ENCODE measurements at places on chromosomes 16 and 17.

- no peaks in the 10 kb centered on the region for H3K36me3 ChIP-seq
- H3K4me1 ChIP-seq = no peaks in the 10 kb centered on the region
- H3K4me3 ChIP-seq = no peak overlapping the region
- DNase-seq = no peak
- H3K27me3 ChIP-seq = no peaks in the 10 kb centered on the region
Observed at GRCh38 chr16:24009098-24009497, 173.3 kb downstream of the PRKCB start.

DNA sequence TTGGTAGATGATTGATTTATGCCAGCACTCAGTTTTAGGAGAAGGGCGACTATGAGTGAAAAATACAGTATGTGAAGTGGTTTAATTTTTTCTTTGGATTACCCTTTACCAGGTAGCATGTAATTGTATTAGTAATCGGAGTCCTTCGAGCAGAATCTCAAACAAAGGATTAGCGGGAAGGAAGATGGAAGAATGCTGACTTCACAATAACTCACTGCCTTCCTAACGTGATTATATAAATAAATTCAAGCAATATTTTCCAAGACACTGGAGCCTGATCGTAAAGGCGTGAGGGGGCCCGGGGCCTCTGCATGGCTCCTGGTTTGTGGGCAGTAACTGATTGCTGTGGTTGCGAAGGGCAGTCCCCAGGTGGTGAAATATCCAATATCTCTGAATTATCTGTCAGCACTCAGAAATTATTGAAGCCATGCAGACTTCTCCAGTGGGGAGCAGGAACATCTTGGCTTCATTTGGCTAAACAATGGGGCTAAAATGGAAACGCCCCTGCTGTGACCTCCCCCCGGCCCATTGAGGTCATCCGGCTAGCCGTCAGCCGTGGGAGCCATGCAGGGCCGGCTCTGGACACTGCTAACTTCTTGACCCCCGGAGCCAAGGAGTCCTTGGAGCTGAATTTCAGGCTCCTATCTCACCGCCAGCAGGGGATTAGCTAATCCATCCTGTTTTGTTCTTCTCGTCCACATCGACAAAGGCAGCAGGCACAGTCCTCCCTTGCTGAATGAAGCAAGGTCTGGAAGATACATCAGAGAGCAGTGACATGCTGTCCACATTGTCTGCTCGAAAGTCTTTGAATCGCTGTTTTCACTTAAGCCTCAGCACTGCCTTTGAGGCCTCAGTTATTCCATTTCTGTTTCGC lies 295.9 kb upstream of the N4BP1 start:
- no peak overlapping the region for H3K4me3 ChIP-seq
- no peak for DNase-seq
- H3K27ac ChIP-seq = no peak overlapping the region
- H3K27me3 ChIP-seq = no peaks in the 10 kb centered on the region
- no peaks in the 10 kb centered on the region for H3K4me1 ChIP-seq

DNA sequence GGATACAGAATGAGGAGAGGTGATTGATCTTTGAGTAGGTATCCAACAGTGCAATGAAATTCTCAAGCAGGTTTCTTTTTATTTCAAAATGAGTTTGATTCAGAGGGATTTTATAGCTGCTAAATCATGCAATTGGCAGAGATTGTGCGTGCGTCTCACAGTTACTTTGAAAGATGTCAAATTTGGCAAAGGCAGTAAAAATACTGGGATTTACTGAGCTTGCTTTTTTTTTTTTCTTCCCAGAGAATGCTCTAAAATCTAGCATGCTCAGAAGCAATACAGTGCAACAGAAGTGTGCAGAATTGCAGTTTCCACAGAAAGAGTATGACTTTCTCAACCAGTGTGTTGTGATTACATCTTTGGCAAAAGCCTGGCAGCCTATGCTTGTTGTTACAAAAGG lies 410.7 kb upstream of the GOT2 start:
- no peak for DNase-seq
- H3K4me3 ChIP-seq = no peak overlapping the region
- no peaks in the 10 kb centered on the region for H3K4me1 ChIP-seq
- no peaks in the 10 kb centered on the region for H3K27me3 ChIP-seq

GRCh38 chr16:76910931-76911330 lies 280.1 kb upstream of the MON1B start:
- no peaks in the 10 kb centered on the region for H3K27me3 ChIP-seq
- DNase-seq = no peak
- no peaks in the 10 kb centered on the region for H3K4me1 ChIP-seq
- no peak overlapping the region for H3K27ac ChIP-seq
- no peak overlapping the region for H3K4me3 ChIP-seq

GRCh38 chr17:69506489-69506888 lies 92.0 kb downstream of the MAP2K6 start:
- no peak overlapping the region for H3K27ac ChIP-seq
- no peak overlapping the region for H3K4me3 ChIP-seq
- H3K27me3 ChIP-seq = no peaks in the 10 kb centered on the region
- H3K36me3 ChIP-seq = no peaks in the 10 kb centered on the region
- no peak for DNase-seq

GRCh38 chr16:19771040-19771439 lies 53.0 kb downstream of the IQCK start:
- H3K27ac ChIP-seq = no peak overlapping the region
- no peak overlapping the region for H3K4me3 ChIP-seq
- no peaks in the 10 kb centered on the region for H3K27me3 ChIP-seq
- H3K4me1 ChIP-seq = peaks cover 2% of the 10 kb centered on the region

GRCh38 chr17:78497115-78497540 lies 80.1 kb downstream of the DNAH17 start:
- H3K4me3 ChIP-seq = no peak overlapping the region
- no peak overlapping the region for H3K27ac ChIP-seq
- no peaks in the 10 kb centered on the region for H3K4me1 ChIP-seq
- no peaks in the 10 kb centered on the region for H3K27me3 ChIP-seq
- DNase-seq = peak; percentile 51

DNA sequence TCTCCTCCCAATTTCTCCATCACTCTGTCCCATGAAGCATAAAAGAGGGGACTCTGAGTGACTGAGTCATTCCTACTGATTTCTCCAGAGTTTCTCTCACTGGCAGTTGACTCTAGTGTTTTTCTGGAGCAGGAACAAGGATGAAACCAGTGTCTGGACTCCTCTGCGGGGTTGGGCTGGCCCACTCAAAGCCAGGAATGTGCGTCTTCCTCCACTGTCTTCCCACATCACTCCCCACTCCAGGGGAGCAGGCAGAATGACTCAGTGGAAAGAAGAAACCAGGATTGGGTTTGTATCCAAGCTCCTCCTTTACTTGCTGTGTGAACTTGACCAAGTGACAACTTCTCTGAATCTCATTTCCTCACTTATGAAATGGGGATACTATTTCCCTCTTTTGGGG lies 497.5 kb upstream of the SALL1 start:
- no peaks in the 10 kb centered on the region for H3K27me3 ChIP-seq
- H3K4me1 ChIP-seq = no peaks in the 10 kb centered on the region
- H3K4me3 ChIP-seq = no peak overlapping the region
- H3K27ac ChIP-seq = no peak overlapping the region

Measured in ovary (tissue), 10 donors.